Subcutaneous preadipocyte (primary cell): ENCODE measurements at places on chromosomes 6 and 20. TPM values are rescaled to one million over a fixed set of nuclear protein-coding genes. Genes with fewer than 3 reads are reported as not detected.

Gene RAET1G
- 1.4 and 2.6 TPM in 2 replicates for total RNA-seq

Gene MRPS18A
- 34.6 and 35.6 TPM in 2 replicates for total RNA-seq

Gene ELMO2
- total RNA-seq, result 29.8 and 36.9 TPM in 2 replicates

Gene MUC21
- not detected in 2 replicates for total RNA-seq

Gene CPNE5
- not detected in 2 replicates for total RNA-seq

Gene SLC24A3
- total RNA-seq, result under 0.01 and 0.37 TPM in 2 replicates

Gene OPRL1
- 0.20 and 0.37 TPM in 2 replicates for total RNA-seq

Gene CTCFL
- not detected in 2 replicates for total RNA-seq

Gene MUC22
- not detected in 2 replicates for total RNA-seq

Gene PNLDC1
- 0.73 TPM in 1 of 2 replicates, not detected in the other for total RNA-seq

Gene CST4
- not detected in 2 replicates for total RNA-seq

Gene C20orf204
- total RNA-seq, result 0.73 and 0.98 TPM in 2 replicates

Gene MYLK2
- total RNA-seq, result 0.37 and 0.39 TPM in 2 replicates

Gene LY6G6C
- total RNA-seq, result not detected in 2 replicates

Gene PROCR
- 136 and 137 TPM in 2 replicates for total RNA-seq

Gene CST2
- total RNA-seq, result not detected in 2 replicates

Gene PROKR2
- not detected in 2 replicates for total RNA-seq

Gene HLA-DMB
- 0.37 TPM in 1 of 2 replicates, not detected in the other for total RNA-seq

Gene PCSK2
- not detected in 2 replicates for total RNA-seq

Gene ZSWIM1
- 10.4 and 11.0 TPM in 2 replicates for total RNA-seq

Gene NOTCH4
- total RNA-seq, result 0.59 and 0.73 TPM in 2 replicates

Gene IP6K3
- not detected in 2 replicates for total RNA-seq

Gene CDH4
- under 0.01 and 2.5 TPM in 2 replicates for total RNA-seq

Gene FAM184A
- total RNA-seq, result 0.73 and 1.4 TPM in 2 replicates

Gene SSTR4
- total RNA-seq, result not detected in 2 replicates

Gene VGLL2
- not detected in 2 replicates for total RNA-seq

Gene PRSS16
- not detected in 2 replicates for total RNA-seq

Gene RGS17
- total RNA-seq, result 26.1 and 28.9 TPM in 2 replicates

Gene C6orf132
- total RNA-seq, result 4.5 and 5.5 TPM in 2 replicates

Gene SLC22A7
- total RNA-seq, result not detected in 2 replicates

Gene TBX18
- 30.9 and 57.7 TPM in 2 replicates for total RNA-seq

Gene RNF182
- total RNA-seq, result 1.8 and 5.5 TPM in 2 replicates

Gene BMP2
- 1.1 and 2.5 TPM in 2 replicates for total RNA-seq

Gene CALHM4
- total RNA-seq, result not detected in 2 replicates

Gene WFDC12
- total RNA-seq, result not detected in 2 replicates

Gene TGM3
- not detected in 2 replicates for total RNA-seq

Gene ID4
- 0.37 and 0.59 TPM in 2 replicates for total RNA-seq

Gene SLC16A10
- total RNA-seq, result under 0.01 TPM in 1 of 2 replicates, not detected in the other

Gene OR2B6
- not detected in 2 replicates for total RNA-seq

Gene CABLES2
- 1.1 and 1.6 TPM in 2 replicates for total RNA-seq

Gene IPCEF1
- total RNA-seq, result under 0.01 TPM in 1 of 2 replicates, not detected in the other

Gene PDE10A
- 0.20 and 0.73 TPM in 2 replicates for total RNA-seq

Gene ZFP64
- total RNA-seq, result 8.8 and 11.9 TPM in 2 replicates

Gene OR2H2
- not detected in 2 replicates for total RNA-seq

Gene LAMA4
- 511 and 632 TPM in 2 replicates for total RNA-seq

Gene PHF20
- 18.7 and 29.1 TPM in 2 replicates for total RNA-seq

Gene KHDRBS2
- total RNA-seq, result not detected in 2 replicates

Gene PRND
- not detected in 2 replicates for total RNA-seq

Gene NOX3
- total RNA-seq, result not detected in 2 replicates

Gene SLC17A3
- total RNA-seq, result not detected in 2 replicates

Gene TMEM63B
- 22.8 and 24.4 TPM in 2 replicates for total RNA-seq
